ENCODE measurements at places on chromosomes 11 and 22.

- DNase-seq: no peak
Measured at GRCh38 chr11:16468735-16469453, 112.5 kb upstream of the SOX6 start.

DNA sequence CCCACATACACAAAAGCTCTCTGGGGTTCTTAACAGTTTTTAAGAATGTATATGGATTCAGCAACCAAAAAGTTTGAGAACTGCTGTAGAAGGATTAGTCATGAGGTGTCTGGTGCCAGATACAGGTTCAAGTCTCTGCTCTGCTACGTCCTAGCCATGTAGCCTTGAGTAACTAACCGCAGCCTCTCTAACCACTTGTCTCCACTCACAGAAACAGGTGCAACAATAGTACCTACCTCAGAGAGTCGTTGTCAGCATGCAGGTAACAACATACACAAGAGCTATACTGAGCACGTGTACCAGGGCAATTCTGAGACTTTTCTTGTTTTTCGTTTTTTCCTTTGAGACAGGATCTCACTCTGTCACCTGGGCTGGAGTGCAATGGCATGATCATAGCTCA lies 26.9 kb downstream of the CBX7 start:
- DNase-seq: no peak

- DNase-seq: no peak
Measured at GRCh38 chr11:75272391-75272790, 31.8 kb downstream of the TPBGL start.

DNA sequence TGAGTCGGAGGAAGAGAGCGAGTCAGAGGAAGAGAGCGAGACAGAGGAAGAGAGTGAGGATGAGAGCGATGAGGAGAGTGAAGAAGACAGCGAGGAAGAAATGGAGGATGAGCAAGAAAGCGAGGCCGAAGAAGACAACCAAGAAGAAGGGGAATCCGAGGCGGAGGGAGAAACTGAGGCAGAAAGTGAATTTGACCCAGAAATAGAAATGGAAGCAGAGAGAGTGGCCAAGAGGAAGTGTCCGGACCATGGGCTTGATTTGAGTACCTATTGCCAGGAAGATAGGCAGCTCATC lies 780 bp downstream of the TRIM44 start:
- DNase-seq: no peak

DNA sequence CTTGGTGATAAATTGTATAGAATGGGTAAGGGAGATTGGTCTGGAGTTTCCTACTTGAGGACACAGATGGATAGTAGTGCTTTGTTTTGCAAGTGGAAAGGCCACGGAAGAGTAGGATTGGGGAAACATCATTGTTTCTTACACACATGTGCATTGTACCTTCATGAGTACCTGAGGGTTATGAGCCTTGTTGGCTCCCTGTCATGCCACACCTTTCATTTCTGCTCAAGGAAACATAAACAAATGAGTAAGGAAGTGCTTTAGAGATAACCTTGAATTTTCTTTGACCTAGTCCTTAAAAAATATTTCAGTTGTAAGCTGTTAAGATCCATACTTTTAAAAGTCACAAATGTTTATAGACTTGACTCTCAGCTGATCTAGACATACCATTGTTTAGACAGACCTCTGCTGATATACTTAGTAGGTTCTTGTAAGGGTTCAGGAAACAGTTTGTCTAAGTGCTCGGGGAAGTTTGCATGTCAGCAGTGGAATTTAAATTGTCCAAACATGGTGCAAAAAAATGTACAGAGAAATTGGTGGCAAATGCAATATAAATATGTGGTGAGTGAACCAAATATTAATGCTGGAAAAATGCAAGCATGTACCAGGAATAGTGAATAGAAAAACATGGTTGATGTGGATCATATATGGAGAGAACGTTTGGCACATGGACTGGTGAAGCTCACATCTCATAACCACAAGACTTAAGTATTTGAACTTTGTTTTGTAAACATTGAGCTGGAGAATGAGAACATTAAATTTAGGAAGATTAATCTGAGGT lies 40.9 kb downstream of the GAS2 start:
- no peak for DNase-seq

GRCh38 chr11:117921456-117921855 lies 7.7 kb downstream of the TMPRSS13 start:
- no peak for DNase-seq

- no peak for DNase-seq
Measured at GRCh38 chr22:45548991-45549761, 46.5 kb downstream of the FBLN1 start.

GRCh38 chr11:60378354-60378753 lies at the start of gene MS4A7:
TSS of gene MS4A7 (plus strand) at chr11:60378532. CDS start at chr11:60383142, 4,610 bp downstream.
- peak; percentile 89 for DNase-seq

All from OCI-LY7 (cell line).